ENCODE measurements at places on chromosomes 3 and 15. TPM values are rescaled to one million over a fixed set of nuclear protein-coding genes. Genes with fewer than 3 reads are reported as not detected.

LARP6 gene
- total RNA-seq, result 51.9 TPM

BTLA gene
- not detected for total RNA-seq

PRTG gene
- 2.9 TPM for total RNA-seq

CD200R1 gene
- total RNA-seq, result not detected

RYR3 gene
- total RNA-seq, result not detected

BNC1 gene
- 10.2 TPM for total RNA-seq

LMCD1 gene
- total RNA-seq, result 166 TPM

CEP63 gene
- 14.5 TPM for total RNA-seq

WDR72 gene
- not detected for total RNA-seq

GOLGA6D gene
- not detected for total RNA-seq

KLHL40 gene
- 0.17 TPM for total RNA-seq

VGLL3 gene
- 103 TPM for total RNA-seq

TERB2 gene
- total RNA-seq, result not detected

CAPN3 gene
- 5.6 TPM for total RNA-seq

ANKRD63 gene
- total RNA-seq, result not detected

CYP19A1 gene
- not detected for total RNA-seq

TMIE gene
- total RNA-seq, result not detected

CCDC33 gene
- not detected for total RNA-seq

SCN11A gene
- 0.12 TPM for total RNA-seq

GRK7 gene
- not detected for total RNA-seq

CDCP1 gene
- total RNA-seq, result 0.77 TPM

TMEM207 gene
- not detected for total RNA-seq
